Thymus (tissue), 14 donors: ENCODE measurements at places on chromosomes 1 and 21. TPM values are rescaled to one million over a fixed set of nuclear protein-coding genes. Genes with fewer than 3 reads are reported as not detected.

Gene CACNA1S
- 0.05 TPM for polyA plus RNA-seq

Gene OR14K1
- polyA plus RNA-seq = not detected

Gene CELF3
- 0.18 TPM for polyA plus RNA-seq

Gene DENND2C
- 2.9 TPM for polyA plus RNA-seq

Gene TESK2
- polyA plus RNA-seq = 6.6 TPM

Gene LEFTY1
- polyA plus RNA-seq = 1.2 TPM

Gene CD244
- 2.4 TPM for polyA plus RNA-seq

Gene UTS2
- 6.6 TPM for polyA plus RNA-seq

Gene KRTAP11-1
- 0.16 TPM for polyA plus RNA-seq

Gene RUNX1
- polyA plus RNA-seq = 29.6 TPM

Gene ARTN
- polyA plus RNA-seq = 1.5 TPM

Gene FMOD
- polyA plus RNA-seq = 7.5 TPM

Gene CLCA1
- 0.07 TPM for polyA plus RNA-seq

Gene ERICH3
- polyA plus RNA-seq = 0.78 TPM

Gene MYBPH
- 1.7 TPM for polyA plus RNA-seq

Gene LAPTM5
- polyA plus RNA-seq = 364 TPM

Gene C8B
- polyA plus RNA-seq = 0.05 TPM

Gene PLA2G2F
- 7.2 TPM for polyA plus RNA-seq

Gene DNASE2B
- polyA plus RNA-seq = 0.21 TPM

Gene ARHGAP29
- 10.8 TPM for polyA plus RNA-seq

Gene CNTN2
- 0.27 TPM for polyA plus RNA-seq

Gene SHE
- polyA plus RNA-seq = 7.6 TPM

Gene LPAR3
- polyA plus RNA-seq = 2.2 TPM

Gene SPATA46
- polyA plus RNA-seq = not detected

Gene CLCNKA
- polyA plus RNA-seq = 0.30 TPM

Gene FMO1
- polyA plus RNA-seq = 10.8 TPM

Gene CD101
- 3.4 TPM for polyA plus RNA-seq

Gene VWA1
- polyA plus RNA-seq = 16.8 TPM

Gene CHI3L1
- polyA plus RNA-seq = 26.8 TPM

Gene LCE1E
- 0.30 TPM for polyA plus RNA-seq

Gene CELA2B
- polyA plus RNA-seq = 0.16 TPM

Gene AUNIP
- 0.59 TPM for polyA plus RNA-seq

Gene FAM177B
- 1.8 TPM for polyA plus RNA-seq

Gene TSSK3
- 2.6 TPM for polyA plus RNA-seq

Gene SPATC1L
- 9.6 TPM for polyA plus RNA-seq

Gene PDE9A
- 14.5 TPM for polyA plus RNA-seq

Gene CCDC185
- not detected for polyA plus RNA-seq

Gene IFI44L
- polyA plus RNA-seq = 30.9 TPM

Gene CNN3
- 131 TPM for polyA plus RNA-seq

Gene C4BPB
- 1.1 TPM for polyA plus RNA-seq

Gene RAD54L
- polyA plus RNA-seq = 2.6 TPM

Gene NRDC
- 151 TPM for polyA plus RNA-seq

Gene DEGS1
- 64.1 TPM for polyA plus RNA-seq

Gene PLA2G2C
- 0.02 TPM for polyA plus RNA-seq

Gene ALX3
- 0.16 TPM for polyA plus RNA-seq

Gene COL8A2
- polyA plus RNA-seq = 6.7 TPM

Gene TRIM67
- polyA plus RNA-seq = 0.05 TPM

Gene CHRM3
- 0.11 TPM for polyA plus RNA-seq

Gene IFNLR1
- polyA plus RNA-seq = 1.3 TPM

Gene TPTE
- polyA plus RNA-seq = not detected

Gene MAN1C1
- polyA plus RNA-seq = 18.4 TPM
